ENCODE measurements at places on chromosomes 3 and 15. TPM values are rescaled to one million over a fixed set of nuclear protein-coding genes. Genes with fewer than 3 reads are reported as not detected.
A peak's percentile ranks its signal among the peaks of the same experiment; 100 is the strongest.

DNA sequence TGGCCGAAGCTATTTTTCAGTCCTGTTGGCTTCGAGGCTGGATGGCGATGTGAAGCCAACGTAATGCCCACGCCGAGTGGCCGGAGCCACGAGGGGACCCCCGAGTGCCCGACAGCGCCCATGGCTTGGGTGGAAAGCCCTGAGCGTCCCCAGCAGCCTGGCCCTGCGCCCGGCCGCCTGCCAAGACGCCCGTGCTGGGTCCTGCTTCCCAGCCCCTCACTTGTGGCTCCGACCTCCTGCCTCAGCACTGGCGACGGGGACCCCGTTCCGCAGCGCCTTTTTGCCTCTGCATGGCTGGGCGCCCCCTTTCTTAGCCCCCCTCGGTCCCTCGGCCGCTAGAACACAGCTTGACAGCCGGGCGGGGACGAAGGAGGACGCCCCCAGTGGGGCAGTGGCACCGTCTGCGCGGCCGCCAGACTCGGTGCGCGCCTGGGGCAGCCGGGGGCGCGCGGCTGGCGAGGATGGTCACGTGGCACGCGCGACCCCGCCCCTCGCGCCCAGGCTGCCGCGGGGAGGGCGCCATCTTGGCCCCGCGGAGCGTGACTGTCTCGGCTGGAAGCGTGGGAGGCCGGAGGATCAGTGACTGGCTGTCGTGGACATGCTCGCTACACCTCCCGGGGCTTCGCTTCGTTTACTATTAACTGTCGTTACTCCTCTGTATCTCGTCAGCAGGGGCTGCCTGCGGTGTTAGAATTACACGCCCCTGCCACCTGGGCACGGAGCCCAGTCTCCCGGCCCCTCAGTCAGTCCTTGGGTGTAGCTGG is 626 bp upstream of the GPR176 start:
- peak; percentile 75 for DNase-seq

The SACM1L gene
- 21.5 TPM for polyA plus RNA-seq

- no peak for DNase-seq
Measured at GRCh38 chr3:14141144-14141543, 16.3 kb downstream of the TMEM43 start.

GRCh38 chr3:127784865-127785710 is 37.2 kb downstream of the MGLL start:
- DNase-seq = no peak

GRCh38 chr15:79066391-79067071 is 24.0 kb downstream of the RASGRF1 start:
- no peak for DNase-seq

DNA sequence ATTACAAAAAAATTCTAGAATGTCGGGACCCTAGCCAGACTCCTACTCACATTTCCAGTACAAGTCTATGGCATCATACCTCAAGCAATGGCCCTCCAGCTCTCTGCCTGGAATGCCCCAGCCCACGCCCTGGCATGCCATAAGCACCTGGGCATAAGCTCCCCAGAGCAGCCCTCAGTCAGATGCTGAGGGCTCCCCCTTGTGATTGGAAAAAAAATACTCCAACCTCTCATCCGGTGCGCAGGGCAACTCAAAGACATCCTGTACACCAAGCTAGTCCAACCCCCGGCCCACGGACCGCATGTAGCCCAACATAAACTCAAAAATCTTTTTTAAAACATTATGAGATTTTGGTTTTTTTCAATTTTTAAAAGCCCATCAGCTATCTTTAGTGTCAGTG is 115.4 kb downstream of the NEK10 start:
- no peak for DNase-seq

GRCh38 chr3:183340222-183340621 is 87.2 kb downstream of the B3GNT5 start:
- no peak for DNase-seq

The TM4SF1 gene
- not detected for polyA plus RNA-seq

GRCh38 chr3:23762759-23763477 is 42.8 kb upstream of the UBE2E1 start:
- no peak for DNase-seq

DNA sequence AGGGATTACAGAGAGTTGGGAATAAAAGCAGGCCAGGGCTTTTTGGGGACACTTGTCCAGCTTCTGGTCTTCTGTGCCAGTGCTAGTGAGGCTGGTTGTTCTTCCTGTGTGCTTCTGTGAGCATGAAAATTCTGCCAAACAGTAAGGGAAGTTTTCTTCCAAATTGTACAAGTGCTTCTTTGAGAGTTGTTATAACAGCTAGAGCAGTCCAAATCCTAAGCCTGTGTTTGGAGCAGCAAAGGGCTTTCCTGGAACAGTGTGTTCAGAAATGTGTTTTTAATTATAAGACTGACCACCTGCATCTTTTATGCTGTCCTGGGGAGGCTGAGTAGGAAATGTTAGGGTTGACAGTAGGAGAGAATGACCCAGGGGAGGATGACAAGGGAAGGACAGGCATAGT is 223.0 kb upstream of the P2RY1 start:
- no peak for DNase-seq

The TRAT1 gene
- not detected for polyA plus RNA-seq

DNA sequence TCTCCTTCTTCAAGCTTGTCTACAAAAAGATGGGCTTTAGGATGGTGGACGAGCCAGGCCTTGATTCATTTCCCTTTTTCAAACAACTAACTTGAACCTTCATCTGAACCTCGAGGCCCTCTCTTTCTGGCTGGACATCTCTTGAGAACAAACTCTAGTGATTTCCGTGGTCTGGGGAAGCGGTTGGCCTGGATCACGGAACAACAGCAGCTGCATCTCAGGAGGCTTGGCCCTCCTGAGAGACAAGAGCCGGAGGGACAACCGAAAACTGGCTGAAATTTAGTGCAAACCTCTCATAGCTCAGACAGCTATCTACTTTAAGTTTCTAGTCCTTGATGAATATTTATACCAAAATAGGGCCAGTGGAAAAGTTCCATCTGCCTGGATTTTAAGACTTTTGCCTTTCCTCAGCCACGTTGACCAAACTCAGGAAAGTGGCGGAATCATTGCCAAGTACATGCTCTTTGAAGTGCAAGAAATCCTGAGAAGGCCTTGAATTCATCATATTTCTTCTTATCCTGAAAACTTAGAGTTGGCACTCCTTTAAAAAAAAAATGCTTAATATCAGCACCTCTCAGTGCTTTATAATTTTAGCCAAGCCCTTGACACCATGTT is 14.5 kb downstream of the LMCD1 start:
- DNase-seq = no peak

The PLEKHO2 gene
- polyA plus RNA-seq = 93.5 TPM

The NR2F2 gene
- polyA plus RNA-seq = not detected

DNA sequence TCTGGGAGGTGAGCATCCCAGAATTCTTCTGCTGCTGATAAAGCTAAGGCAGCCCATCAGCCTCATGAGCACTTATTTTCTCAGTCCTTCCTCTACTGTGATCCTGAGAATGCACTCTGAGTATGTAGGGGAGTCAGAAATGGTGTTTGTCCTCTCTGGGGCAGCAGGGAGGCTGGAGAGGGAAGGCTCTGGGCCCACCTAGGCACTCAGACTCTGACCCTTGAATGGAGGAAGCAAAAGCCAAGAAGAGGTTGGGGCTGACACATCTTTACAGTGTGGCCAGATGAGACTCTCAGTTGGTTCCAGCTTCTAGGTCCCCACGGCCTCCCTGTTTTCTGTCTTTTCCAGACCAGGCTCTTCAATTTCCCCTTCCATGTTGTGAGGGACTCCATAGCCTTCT is 36.1 kb upstream of the BLM start:
- no peak for DNase-seq

GRCh38 chr3:15180042-15180611 is 25.9 kb upstream of the CAPN7 start:
- DNase-seq = no peak

The CD200R1 gene
- 1.5 TPM for polyA plus RNA-seq

Data from CD14-positive monocyte (primary cell).